Erythroblast (primary cell): ENCODE measurements at places on chromosomes 1 and 21.

GRCh38 chr21:45594721-45595489 is 48.6 kb upstream of the PCBP3 start:
- no peak for DNase-seq

DNA sequence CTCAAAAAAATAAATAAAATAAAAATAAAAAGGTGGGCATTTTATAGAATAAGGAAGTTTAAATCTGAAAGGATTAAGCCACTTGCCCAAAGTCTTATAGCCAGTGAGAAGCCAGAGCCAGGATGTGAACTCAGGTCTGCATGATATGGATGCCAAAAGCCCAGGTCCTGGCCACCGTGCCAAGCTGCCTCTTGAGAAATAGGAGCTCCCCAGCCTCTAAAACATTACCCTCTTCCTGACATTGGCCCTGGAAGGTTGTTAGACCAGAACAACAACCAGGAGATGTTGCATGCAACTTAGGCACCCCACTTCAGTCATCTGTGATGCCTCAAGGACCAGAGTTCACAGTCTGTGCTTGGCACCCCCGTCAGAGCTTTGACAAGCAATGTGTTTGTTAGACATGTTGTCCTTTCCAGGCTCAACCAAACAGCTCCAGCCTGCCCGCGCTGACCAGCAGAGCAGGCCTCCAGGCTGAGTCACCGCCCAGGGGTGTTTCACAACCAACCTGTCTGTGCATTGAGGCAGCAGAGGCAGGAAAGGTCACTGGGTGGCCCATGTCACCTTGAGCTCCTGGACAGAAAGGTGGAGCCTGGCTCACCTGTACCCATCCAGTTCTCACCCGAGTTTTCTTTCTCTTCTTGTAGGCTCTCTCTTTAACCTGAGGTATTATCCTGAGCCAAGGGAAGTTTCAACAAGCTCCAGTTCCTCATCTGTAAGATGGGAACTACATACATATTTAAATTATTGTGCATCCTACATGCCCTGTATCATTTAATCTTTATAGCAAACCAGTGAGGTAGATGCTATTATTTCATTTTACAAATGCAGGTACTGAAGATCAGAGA is 14.9 kb upstream of the MED18 start:
- peak; percentile 7 for DNase-seq

GRCh38 chr1:201039876-201040275 is 16.4 kb upstream of the KIF21B start:
- DNase-seq = no peak

DNA sequence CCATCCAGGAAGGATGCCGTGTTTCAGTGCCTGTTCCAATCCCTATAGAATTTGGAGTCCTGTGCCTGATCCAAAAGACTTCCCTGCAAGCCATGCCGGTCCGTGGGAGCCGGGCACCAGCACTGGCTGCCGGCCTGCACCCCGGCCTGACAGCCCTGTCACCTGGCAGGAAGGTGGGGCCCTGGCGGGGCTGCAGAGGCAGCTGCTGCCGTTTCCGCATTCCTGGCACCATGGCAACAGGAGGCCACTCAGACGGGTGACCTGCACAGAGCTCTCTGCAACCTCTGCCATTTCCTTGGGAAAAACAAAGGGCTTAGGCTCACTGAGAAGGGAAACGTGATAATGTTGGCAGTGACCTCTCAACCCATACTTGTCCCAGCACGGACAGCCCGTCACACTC is 63.2 kb upstream of the TMEM51 start:
- no peak for DNase-seq

DNA sequence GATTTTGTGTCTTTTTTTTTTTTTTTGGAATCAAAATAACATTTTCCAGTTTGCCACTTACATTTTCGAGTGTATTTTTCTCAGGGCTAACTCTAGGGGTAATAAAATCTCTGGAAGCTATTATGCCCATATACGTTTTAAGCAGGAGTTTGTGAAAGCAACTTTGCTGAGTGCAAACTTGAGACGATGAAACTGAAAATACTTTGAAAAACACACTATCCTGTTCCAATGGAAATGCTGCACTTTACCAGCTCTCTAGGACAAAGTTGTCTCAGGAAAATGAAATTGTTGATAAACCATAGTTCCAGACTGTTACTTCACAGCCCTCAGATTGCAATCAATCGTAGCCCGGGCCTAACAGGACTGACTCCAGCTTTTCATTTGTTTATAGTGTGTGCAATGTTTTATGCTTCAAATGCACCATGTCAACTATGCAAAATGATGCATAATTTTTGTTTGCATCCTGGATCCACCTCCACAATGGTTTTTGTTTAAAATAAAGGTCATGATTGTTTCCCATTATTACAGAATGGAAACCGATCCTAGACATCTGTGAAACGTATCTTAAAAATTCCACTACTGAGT is 220.6 kb upstream of the PKN2 start:
- no peak for DNase-seq

DNA sequence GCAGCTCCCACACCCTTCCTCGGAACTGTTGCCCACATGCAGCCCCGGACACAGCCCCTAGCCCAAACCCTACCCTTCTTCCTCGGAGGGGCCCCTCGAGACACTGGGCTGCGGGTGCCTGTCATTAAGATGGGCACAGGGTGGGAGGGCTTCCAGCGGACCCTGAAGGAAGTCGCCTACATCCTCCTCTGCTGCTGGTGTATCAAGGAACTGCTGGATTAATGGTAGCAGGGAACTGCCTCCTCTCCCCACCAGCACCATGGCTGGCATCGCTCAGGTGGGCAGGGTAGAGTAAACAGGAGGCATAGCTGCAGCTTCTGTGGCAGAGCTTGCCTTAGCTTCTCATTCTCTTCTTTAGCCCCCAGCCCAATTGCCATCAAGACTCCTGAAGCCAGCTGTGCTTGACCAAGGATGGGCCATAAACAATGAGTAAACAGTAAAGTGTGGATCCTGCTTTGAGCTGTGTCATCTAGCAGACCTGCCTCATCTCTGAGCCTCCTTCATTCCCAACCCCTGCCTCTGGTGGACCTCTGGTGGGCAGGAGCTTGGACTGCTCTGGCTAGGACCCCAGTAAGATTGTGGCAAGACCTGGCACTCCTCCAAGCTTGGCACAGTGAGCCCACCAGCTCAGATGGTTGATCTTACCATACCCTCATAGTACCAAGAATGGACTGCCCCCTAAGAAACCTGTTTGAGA is at the start of gene LENEP:
TSS of gene LENEP (plus strand) at position 15 of the 697 bp plus-strand sequence. CDS start at position 37, 22 bp downstream.
- no peak for DNase-seq

DNA sequence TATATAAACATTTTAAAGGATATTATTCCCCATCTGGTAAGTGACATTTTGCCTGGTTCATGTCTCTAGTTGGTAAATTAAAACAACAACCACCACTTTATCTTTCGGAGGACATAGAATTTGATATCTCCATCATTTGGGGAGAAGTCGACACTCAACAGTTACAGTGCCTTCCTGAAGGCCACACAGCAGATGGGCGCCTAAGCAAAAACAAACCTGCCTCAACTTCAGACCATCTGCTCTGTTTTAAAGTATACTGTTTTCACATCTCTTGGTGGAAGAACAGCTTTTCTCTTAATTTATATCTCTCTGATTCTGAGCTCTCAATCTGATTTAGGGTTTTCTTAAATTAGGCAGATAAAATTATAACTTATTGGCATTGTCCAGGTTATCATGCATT is 282.2 kb downstream of the RYR2 start:
- DNase-seq = no peak

GRCh38 chr21:35940074-35940927 is 120.0 kb downstream of the SETD4 start:
- peak; percentile 61 for DNase-seq

- no peak for DNase-seq
Measured at GRCh38 chr1:34018285-34018684, 146.7 kb downstream of the CSMD2 start.

GRCh38 chr1:41073971-41074370 is 52.4 kb upstream of the SLFNL1 start:
- DNase-seq = no peak

DNA sequence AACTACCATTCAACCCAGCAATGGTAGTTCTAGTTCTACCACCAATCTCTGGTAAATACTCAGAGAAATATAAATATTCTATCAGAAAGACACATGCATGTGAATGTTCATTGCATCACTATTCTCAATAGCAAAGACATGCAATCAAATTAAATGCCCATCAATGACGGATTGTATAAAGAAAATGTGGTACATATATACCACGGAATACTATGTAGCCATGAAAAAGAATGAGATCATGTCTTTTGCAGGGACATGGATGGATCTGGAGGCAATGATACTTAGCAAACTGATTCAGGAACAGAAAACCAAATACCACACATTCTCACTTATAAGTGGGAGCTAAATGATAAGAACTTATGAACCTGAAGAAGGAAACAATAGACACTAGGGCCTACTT is 37.5 kb upstream of the C1orf87 start:
- no peak for DNase-seq

DNA sequence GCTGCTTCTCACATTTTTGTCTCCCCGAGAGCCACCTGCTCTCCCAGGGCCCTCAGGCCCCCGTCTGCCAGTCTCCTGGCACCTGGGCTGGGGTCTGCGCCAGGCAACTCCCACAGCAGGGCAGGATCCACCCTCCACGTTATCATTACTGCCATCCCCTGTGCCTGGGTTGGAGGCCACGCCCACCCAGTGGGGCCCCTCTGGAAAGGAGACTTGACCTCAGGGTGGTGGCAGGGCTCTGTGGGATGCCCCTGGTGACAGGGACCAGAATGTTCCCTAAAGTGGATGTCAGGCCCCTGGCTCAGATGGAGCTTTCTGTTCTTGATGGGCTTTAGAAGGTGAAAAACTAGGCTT is 66.6 kb downstream of the SKI start:
- DNase-seq = peak; percentile 58

DNA sequence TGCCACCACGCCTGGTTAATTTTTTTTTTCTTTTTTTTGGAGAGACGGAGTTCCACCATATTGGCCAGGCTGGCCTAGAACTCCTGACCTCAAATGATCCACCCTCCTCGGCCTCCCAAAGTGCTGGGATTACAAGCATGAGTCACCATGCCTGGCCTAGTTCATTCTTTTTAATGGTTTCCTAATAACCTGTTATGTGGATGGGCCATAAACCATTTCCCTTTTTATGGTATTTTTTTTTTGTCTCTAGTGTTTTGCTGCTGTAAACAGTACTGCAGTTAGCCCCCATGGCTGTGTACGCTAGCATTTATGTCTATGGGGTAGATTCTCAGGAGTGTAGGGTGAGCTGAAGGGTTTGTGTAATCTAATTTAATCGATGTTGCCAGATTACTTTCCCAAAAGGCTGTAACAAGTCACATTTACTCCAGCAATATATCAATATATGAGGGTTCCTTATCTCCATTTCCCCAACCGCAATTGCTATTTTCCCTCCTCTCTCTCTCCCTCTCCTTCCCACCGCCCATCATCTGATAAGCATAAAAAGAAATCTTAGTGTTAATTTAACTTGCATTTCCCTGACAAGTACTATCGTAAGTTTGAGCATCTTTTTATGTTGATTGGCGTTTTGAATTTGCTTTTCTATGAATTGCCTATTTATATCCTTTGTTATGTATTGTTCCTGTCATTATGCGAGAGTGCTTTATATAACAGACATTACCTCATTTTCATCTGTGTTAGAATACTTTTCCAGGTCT is 28.7 kb downstream of the RCSD1 start:
- no peak for DNase-seq

- DNase-seq = no peak
Measured at GRCh38 chr1:31706384-31707058, 2.7 kb upstream of the COL16A1 start.

GRCh38 chr1:35535243-35535642 is 22.0 kb downstream of the KIAA0319L start:
- no peak for DNase-seq

- no peak for DNase-seq
Measured at GRCh38 chr1:77926561-77927357, 38.3 kb downstream of the NEXN start.

DNA sequence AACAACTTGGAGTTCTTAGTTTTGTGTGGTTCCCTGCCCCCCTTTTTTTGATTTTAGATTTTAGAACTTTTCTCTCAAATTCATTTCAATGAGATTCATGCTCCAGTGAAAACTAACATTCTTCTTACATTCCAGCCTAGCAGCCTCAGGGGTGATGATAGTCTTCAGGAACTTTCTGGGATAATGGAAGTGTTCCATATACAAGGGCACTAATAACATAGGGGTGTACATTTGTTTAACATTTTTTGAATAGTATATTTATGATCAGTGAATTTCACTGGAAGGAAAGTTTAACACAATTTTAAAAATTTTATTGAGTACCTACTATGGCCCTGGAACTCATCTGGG is 61.4 kb upstream of the ZNF648 start:
- no peak for DNase-seq

DNA sequence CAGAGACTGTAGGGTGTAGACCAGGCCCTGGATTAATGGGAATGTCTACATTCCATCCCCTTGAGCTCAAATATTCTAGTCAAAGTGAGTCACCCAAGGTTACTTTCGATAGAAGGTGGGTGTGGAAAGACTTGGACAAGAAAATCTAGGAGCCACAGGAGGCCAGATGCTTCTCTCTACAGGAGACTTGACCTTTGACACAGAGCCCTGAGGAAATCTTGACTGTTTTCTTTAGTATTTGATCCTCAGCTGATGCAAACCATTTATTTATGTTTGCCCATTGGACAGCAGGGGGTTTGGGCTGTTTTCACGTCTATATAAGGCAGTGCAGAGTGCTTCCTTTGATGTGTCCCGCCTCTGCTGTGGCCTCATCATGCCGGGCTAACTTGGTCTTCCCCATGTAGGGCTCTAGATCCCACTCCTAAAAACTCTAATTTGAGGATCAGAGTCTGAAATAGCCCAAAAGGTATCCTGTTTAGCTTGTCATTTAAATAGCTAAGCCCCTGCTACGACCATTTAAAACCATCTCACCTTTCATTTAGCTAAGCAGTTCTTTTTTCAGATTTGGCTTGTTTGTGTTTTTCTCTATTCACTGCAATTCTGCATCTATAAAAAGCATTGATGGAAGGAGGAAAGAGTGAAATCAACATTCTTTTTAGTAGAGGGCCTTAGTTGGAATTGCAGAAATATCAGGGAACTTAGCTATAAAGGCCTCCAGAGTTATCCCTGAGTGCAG is 15.5 kb upstream of the MAP3K7CL start:
- DNase-seq = no peak
